ENCODE measurements at places on chromosomes 3 and 15.

- DNase-seq, result no peak
Observed at GRCh38 chr3:104291437-104291851, 1075.3 kb upstream of the ALCAM start.

DNA sequence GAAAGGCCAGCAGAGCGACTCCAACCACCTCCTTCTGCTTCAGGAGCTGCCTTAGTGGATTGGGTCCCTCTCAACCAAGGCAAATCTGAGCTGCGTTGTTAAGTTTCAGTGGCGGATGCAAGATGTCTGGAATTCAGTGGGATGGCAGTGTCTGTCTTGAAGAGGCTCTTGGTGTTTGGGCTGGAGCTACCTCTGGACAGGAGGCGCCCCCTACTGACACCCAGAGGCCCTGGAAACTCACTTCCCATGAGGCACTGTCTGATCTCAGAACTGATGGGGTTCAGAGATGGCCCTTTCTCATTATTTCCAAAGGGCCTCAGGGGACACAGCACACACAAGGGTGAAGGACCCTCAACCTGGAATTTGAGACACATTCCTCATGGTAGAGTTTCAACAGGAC, 6.0 kb upstream of the SLC28A1 start:
- peak; percentile 50 for DNase-seq

DNA sequence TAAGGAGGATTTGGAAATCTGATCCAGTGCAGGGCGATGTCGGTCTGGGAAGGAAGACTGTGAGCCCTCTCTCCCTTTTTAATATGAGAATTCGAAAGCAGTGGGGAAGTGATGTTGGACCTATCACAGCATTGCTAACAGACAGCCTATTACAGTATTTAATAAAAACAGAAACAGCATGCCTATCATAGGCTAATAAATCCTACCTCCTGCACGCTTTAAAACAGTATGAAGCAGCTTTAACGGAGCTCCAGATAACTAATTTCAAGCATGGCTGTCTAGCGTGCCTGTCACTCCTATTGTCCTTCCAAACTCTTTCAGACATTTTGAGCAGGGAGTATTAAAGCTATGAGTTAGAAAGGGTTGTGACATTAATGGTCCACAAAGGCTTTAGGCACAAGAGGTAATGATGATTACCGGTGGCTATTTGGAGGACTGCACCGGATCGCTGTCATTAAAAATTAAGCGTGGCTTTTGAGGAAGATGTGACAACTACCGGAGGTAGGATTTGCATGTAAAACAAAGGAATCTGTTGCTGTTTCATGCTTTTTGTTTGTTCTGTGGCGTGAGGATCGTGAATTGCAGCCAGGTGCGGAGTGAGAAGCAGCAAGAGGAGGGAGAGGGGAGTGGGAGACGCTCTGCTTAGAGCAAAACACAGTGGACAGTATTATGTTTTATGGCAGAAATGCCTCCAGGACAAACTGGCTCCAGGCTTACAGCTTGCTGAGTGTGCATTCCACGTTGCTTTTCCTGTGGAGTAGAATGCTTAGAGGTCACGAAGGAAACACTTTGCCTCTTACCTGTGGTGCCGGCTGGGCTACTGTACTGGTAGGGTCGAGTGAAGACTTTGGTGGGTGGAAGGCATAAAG, at the start of gene KCNMB2:
Gene KCNMB2 (plus strand): TSS at position 226 of the 869 bp plus-strand sequence.
- no peak for DNase-seq

DNA sequence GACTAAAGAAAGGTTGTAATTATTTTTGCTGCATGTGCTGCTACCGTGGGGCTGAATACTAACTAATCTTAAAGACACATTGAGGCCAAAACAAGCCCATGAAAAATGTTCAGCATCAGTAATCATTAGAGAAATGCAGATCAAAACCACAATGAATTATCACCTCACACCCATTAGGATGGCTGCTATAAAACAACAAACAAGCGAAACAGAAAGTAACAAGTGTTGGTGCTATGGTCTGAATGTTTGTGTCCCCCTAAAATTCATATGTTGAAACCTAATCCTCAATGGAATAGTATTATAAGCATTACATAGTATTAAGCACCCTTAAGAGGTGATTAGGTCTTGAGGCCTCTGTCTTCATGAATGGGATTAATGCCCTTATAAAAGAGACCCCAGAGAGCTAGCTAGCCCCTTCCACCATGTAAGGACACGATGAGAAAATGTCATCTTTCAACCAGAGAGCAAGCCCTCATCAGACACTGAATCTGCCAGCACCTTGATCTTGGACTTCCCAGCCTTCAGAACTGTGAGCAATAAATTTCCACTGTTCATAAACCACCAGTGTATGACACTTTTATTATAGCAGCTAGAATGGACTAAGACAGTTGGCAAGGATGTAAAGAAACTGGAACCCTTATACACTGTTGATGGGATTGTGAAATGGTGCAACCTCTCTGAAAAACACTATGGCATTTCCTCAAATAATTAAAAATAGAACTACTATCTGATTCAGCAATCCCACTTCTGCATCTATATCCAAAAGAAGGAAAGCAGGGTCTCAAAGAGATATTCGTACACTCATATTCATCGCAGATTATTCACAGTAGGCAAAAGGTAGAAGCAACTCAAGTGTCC, 76.1 kb downstream of the REC114 start:
- DNase-seq, result no peak

GRCh38 chr3:104596551-104596950, 770.2 kb upstream of the ALCAM start:
- DNase-seq, result no peak

DNA sequence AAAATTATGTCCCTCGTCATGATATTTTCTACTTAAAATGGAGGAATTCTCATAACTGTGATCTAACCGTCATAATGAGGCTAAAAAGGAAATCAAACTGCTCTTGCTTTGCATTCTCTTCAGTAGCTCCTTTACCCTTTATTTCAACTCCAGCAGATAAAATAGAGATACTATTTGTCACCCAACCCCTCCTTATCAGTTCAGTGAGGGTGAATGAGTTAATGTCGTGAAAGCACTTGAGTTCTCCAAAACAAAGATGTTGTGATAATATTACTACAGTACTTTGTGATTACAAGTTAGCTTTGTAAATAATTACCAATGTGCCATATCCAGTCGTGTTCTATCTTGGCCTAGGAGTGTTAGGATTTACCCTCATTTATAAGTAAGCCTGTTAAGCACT, 63.4 kb upstream of the ANKRD28 start:
- no peak for DNase-seq

- no peak for DNase-seq
Observed at GRCh38 chr15:101255615-101256241, 3.9 kb upstream of the CHSY1 start.

DNA sequence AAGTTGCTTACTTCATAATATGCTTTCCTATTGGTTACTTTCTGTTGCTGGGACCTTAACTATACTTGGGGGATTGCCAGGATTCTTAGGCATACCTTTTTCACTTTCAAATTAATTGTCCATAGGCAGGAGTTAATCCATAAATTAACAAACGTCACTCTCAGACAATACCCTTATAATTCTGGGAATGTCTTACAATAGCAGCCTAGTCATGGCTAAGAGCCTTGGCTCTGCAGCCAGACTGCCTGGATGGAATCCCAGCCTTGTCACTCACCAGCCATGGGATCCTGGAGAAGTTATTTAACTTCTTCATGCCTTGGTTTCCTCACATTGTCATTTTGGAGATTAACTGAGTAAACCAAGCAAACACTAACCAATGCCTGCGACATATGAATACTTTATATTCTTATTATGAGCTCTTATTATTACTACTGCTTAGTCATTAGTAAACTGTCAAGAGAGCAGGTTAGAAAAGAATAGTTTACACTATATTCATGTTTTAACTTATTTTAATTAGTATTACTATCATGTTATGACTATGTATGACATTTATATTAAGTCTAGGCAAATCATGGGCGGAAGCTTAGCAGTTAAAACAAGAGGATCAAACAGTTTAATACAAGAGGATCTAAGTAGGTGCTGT, 29.0 kb downstream of the GYG1 start:
- DNase-seq, result no peak

DNA sequence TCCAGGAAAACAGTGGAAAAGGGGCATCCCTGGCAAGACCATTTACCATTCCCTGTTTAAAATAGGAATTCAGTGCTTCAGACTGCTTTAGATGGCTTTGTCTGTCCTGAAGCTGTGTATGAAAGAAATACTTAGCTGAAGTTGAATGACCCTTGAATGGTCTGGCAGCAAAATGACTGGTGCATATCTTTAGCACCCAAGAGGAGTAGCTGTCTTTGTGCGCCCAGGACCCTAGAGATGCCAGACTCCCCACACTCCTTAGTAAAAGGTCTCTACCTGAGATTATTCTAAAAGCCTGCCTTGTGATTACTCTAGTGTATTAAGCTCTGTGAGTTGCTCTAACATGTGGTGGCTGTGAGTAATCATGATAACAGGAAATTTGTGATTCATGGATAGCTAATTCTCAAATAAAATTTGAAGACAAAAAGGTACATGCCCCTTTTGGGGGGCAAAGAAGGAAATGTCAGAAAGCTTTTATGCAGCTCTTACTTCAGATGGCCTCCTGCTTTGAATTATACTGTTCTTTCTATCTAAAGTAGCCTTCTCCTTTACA, 3.2 kb downstream of the MAPKBP1 start:
- DNase-seq, result no peak

DNA sequence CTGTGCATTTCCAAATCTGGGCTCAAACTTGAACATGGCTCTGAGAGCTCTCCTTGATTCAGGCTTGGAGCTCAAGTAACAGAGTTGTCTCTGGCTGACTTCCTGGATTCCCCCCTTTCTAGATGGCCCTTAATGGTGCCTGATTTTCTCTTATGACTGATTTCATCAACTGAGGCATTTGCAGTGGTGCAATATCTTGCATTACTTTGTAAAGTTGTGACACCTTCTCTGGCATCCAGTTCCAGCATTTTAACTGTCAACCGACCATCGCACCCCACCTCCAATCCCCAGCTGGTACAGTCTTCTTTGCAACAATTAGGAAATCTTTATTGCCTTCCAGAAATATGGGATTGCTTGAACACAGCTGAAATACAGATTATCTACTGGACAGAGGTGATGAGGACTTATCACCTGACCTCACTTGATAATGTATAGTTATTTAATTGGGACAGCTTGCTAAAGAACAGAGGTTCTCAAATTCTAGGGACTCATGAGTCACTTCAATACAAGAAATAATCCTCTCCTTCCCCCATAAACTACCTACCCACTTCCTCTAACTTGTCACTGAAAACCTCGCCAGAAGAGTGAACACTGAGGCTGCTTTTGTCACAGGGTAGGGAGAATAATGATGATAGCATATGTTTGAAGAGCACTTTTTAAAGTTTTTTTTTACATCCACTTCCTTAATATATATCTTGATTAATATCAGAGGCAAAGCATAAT, 41.8 kb downstream of the FILIP1L start:
- no peak for DNase-seq

- DNase-seq, result no peak
Observed at GRCh38 chr15:33215941-33216872, 21.7 kb upstream of the FMN1 start.

GRCh38 chr3:4741404-4742307, 237.6 kb upstream of the BHLHE40 start:
- DNase-seq, result no peak

DNA sequence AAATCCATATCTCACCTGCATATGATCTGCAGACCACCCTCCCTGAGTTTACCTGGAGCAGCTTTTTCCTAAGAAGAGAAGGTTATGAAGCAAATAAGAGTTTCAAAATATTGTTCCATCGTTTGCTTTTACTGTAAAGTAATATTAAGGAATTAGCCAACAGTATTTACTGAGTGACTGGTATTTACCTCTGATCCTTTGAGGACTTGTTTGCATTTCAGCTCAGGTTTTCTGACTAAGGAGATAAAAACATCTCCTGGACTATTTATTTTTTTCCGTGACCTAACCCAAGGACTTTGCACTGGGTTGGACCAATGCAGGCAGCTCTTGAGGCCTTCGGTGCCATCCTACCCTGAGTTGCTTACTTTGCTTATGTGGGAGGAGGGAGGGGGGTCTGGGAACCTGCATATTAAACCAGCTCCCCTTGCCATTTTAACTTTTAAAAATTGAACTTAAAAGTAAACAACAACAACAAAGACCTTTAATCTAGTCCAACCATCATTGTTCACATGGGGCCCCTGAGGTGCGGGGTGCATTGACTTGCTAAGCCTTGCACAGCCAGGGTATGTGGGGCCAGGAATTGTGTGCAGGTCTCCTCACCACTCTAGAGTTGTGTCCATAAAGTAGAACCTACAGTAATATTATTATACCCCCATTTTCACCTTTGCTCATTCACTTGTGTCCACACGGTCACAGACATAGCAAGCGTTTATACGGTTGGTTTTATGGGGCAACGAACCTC, 39.3 kb downstream of the TRAK1 start:
- DNase-seq, result no peak

DNA sequence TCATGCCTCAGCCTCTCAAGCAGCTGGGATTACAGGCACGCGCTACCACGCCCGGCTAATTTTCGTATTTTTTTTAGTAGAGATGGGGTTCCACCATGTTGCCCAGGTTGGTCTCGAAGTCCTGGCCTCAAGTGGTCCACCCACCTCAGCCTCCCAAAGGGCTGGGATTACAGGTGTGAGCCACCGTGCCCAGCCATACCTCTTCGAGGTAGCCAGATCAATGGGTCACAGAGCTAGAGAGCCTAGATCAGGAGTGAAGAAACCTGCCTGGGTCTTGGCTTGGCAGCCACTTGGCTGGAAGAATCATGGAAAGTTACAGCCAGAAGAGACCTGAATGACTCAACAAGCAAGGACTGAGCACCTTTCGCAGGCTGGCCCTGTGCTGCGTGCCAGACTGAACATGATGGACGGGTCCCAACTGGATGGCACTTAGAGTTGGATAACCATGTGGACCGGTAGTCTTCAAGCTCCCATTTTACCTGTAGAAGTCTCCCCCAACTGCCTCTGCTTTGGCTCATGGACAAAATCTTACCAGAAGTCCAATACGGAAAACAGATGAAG, 29.7 kb downstream of the GNB5 start:
- DNase-seq, result no peak

- DNase-seq, result no peak
Observed at GRCh38 chr3:40137591-40138295, 171.8 kb upstream of the EIF1B start.

DNA sequence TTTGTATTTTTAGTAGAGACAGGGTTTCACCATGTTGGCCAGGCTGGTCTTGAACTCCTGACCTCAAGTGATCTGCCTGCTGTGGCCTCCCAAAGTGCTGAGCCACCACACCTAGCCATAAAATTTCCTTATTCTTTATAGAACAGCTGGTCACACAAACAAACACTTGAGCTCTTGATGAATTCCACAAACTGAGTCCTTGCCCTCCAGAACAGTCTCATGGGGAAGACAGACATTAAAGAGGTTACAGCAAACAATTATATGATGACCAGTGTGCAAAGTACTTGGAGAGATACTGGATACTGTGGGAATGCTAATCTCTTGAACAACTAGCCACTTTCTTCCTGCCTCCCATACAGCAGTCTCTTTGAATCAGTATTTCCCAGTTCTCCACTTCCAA, 7.5 kb upstream of the ATP11B start:
- DNase-seq, result no peak

DNA sequence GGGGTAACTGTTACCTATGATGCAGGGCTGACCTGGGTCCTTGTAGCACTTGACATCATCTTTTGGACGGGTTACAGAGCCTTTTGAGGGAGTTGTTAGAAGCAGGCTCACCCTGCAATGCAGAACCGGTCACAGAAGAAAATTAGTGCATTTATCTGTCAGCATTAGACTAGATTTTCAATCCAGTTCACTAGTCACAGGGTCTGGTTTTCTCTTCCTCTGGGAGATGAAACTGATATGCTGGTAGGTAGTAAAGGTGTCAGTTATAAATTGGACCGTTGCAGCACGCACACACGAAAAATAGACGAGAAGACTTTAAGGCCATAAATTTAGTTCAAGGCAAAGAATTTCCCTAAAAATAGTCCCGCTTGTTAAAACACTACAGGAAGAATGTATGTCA, 532.3 kb upstream of the ATP11B start:
- no peak for DNase-seq
